Stimulated activated CD8-positive, alpha-beta memory T cell treated with anti-CD3 and anti-CD28 coated beads, Interleukin-7, amount 100 ng/mL, for 1 hour (primary cell): ENCODE measurements at places on chromosomes 3 and 15.

DNA sequence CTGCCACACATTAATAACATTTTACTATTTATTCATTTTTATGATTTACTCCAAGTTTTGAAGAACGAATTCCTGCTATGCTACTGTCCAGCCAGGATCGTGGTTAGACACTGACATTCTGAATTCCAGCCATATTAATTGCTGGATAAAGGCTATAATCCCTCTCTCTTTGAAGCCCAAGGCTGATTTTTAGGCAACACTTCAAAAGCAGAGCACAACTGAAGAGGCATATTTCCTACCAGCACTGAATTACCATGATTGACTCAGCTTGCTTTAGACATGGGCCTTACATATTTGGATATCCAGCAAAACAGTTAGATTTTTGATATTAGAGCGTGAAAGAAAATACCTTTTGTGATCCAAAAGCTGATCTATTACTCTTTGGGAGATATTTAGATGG is 205.0 kb downstream of the ZIC1 start:
- no peak for DNase-seq

DNA sequence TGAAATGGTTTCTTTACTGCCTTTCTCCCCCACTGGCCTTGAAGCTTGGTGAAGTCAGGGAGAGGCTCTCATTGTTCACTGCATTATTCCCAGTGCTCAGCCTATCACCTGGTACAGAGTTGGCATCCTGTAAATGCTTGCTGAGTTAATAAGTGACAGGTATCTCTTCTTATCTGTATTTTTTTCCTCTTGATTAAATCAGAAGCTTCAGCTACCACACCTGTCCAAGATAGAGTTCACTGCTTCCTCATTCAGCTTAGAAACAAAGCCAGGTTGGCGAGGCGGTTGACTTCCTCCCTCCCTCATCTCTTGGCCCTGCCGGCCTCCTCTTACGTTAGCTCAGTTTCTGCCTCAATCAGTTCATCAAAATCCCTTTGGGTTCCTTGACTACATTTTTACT is 142.8 kb downstream of the LIPC start:
- DNase-seq = no peak

DNA sequence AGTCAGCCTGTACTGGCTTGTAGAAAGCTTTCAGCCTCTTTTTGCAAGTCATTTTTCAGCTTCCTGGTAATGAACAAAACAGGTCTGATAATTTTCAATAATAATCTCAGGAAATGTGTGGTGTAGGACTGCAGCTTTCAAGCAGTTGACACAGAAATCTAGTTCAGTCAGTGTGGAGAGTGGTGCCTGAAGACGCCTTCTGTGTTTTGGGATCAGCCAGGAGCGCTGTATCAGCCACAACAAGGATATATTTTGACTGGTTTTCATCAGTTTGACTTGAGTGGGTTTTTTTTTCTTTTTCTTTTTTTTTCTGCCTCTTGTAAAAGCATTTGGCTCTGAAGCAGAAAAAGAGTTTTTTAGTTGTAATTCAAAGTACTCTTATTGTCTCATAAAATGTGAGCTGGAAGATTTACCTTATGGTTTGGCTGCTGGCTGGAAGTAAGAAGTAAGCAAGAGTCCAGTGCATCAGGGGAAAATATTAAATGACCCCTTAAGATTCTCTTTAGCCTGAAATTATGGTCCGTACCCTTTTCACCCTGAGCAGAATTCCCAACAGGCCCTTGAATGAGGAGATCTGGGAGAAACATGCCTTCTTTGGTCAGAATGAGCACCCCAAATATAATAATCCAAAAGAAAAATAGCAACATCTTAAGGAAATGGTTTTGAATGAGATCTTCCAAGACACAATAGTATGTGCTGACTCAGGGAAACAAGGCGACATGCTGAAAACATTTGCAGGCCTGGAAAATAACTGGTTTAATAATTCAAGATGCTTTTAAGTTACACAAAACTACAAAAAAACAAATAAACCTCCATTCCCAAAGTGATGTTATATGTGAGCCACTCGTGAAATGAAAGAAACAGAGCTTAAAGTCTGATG is 332.7 kb upstream of the ADAMTS9 start:
- no peak for DNase-seq

GRCh38 chr3:58021962-58022361 is 13.7 kb downstream of the FLNB start:
- DNase-seq = no peak

DNA sequence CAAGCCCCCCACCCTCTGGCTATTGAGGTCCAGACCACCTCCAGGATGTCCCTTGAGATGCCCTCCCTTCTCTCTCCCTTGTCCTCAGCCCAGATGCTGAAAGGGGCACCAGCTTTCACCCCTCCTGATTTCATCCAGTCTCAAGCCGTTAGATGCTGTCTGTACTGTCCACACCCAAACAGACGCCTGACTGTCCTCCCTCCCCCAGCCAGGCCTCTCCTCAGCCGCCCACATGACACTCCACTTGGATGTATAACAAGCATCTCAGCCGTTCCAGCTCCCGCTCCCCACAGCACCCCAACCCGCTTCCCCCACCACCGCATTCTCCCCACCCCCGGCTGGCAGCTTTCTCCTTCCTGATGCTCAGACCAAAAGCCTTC is 25.0 kb upstream of the CYP11A1 start:
- DNase-seq = no peak

GRCh38 chr15:72511536-72511935 is 37.4 kb downstream of the ARIH1 start:
- DNase-seq = no peak

DNA sequence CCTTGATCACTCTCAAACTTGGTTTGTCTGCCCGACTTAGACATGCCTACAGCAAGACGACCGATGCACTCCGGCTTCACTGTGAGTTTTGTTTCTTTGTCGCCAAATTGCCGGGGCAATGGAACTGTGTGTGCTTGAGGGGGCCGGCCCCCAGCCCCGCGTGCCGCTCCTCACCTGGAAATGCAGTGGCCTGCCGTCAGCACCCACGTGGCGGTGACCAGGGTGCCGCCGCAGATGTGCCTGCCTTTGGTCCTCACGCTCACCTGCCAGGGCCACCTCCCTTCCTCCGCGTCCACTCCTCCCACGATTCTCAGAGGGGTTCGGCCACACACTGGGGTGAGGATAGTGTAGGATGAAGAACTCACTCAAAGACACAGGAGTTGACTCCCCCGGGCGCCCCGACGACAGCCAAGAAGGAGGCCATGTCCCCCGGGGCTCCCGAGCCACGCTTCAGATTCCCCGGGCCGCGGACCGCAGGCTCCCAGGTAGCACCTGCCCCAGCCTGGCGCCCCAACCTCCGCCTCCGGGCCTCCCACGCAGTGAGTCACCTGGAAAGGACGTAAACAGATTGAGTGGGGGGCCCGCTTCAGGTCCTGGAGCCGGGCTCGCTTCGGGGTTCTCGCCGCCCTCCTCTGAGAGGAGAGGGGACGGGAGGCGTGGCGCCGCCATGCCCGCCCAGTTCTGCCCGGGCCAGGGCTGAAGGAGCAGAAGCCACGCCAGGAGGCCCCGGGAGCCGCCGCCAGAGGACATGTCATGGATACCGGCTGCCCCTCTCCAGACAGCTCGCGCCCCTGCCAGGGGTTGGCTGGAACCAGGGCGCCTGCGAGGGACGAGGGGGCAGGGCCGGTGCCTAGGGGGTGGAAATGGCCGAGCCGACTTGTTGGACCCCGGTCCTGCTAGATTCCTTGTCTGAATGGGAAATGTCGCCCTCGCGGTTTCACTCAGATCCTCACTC is 29.6 kb downstream of the MYL3 start:
- no peak for DNase-seq

DNA sequence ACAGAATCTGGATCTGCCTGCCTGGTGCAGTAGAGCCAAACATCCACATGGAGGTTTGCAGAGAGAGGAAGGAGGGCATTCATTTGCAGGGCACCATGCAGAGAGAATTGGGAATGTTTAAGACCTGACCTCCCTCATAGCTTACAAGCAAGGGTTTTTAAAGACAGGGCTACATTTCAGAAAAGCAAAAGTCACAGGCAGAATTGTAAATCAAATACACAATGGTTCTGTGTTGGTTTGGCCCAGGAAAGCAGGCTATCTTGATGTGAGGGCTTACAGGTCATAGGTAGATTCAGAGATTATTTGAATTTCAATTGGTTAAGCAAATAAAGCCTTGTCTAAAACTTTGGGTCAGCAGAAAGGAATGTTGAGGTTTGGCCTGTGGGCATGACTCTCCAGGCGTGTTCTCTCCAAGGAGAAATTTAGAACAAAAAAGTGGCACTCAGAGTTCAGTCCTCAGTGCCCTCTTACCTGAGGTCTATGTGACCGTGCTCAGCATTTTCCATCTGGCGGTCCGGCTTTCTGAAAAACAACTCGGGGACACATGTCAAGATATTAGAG is 91.5 kb downstream of the CD47 start:
- DNase-seq = no peak
